Fibroblast of the conjunctiva (primary cell): ENCODE measurements at places on chromosomes 12 and 14.
A peak's percentile ranks its signal among the peaks of the same experiment; 100 is the strongest.

GRCh38 chr12:132439333-132439904 is 50.5 kb upstream of the FBRSL1 start:
- no peak for DNase-seq

- no peak for DNase-seq
Measured at GRCh38 chr12:34396861-34397590, 374.7 kb downstream of the ALG10 start.

GRCh38 chr12:68882251-68882964 is 50.6 kb downstream of the CPM start:
- DNase-seq, result no peak

DNA sequence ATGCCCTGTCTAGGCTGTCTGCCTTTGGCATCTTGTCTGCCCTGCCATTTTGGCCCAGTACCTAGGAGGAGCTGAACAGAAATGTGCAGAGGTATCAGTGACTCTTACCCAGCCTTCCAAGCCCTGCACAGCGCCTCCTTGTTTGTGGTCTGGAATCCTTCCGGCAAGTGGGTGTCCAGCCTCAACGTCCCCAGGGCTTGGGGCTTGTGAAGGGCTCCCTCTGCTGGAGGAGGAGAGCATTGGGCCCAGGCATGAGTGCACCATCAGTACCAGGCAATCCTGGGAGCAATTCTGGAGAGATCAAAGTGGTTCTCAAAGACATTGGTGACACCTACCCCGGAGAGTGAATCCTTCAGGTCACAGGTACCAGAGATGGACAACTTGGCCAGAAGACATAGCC is 2.4 kb upstream of the TCL1B start:
- DNase-seq, result no peak

DNA sequence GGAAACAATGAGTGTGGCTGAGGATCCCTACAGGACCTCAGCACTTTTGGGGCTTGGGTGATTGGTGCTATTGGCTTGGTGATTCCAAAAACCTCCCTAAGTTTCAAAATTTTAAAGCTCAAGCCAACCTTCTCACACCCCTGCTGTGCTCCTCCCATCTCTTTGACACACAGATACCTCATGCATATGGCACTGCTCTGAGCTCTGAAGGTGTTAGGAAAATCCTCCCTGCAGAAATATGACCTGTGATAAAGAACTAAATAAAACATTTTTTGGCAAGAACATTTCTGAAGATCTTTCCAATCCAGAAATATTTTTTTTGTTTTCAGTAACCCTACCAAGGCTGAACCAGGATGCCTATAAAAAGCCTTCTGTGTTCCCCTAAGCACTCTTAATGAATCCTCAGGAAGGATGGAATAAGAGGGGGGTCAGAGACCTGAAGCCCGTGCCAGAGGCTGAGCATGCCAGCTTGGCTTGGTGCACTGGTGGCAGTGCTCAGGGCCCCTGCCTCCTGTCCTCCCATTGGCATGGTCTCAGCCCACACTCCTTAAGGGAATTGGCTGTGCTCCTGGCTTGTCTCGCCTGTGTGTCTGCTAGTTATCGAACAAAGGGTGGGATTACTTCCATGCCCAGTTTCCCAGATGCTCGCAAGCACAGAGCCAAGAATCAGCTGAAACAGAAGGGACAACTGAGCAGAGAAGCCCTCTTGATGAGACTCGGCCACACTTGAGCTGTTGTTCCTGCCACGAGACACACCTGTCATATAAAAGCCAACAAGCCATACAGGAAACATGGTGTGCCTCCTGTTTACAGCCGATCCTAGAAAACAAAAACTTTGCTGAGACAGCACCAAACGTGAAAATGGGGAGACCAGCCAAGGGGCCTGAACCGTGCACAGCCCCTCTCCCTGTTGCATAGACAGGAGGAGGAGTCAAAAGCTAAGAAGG is 132.7 kb upstream of the EEA1 start:
- DNase-seq, result no peak

GRCh38 chr14:53412819-53413675 is 259.9 kb upstream of the DDHD1 start:
- DNase-seq, result no peak

- no peak for DNase-seq
Measured at GRCh38 chr14:29391801-29392200, 535.8 kb downstream of the PRKD1 start.

DNA sequence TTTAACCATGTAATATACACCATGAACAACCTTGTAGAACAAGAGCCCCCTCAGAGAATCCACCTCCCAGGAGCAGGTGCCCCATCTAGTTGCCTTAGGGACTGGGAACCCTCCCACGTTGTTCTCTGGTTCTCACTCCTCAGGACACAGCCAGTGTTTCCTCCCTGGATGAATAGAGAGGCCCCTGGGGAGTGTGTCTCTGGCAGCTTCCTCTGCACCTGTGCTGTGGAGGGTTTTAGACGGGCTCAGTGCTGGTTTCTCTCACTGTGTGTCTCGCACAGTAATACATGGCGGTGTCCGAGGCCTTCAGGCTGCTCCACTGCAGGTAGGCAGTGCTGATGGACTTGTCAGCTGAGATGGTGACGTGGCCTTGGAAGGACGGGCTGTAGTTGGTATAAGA is 581.3 kb downstream of the TMEM121 start:
- DNase-seq, result no peak

DNA sequence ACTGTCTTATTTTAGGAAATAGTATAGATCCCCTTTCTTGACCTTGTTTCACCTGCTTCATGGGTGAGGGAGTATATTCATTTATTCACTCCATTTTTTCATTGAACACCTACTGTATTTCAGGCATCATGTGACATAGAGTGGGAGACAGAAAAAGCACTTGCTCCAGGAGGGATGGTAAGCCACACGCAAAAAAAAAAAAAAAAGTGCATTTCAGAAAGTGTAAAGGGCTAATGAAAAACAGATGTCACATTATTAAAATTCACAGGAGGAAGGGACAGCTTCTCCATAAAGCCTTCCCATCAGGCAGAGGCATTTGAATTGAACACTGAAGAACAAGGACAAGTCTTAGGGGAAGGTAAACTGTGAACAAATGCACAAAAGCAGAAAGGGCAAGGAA is 7.5 kb downstream of the SLC8A3 start:
- DNase-seq, result no peak

DNA sequence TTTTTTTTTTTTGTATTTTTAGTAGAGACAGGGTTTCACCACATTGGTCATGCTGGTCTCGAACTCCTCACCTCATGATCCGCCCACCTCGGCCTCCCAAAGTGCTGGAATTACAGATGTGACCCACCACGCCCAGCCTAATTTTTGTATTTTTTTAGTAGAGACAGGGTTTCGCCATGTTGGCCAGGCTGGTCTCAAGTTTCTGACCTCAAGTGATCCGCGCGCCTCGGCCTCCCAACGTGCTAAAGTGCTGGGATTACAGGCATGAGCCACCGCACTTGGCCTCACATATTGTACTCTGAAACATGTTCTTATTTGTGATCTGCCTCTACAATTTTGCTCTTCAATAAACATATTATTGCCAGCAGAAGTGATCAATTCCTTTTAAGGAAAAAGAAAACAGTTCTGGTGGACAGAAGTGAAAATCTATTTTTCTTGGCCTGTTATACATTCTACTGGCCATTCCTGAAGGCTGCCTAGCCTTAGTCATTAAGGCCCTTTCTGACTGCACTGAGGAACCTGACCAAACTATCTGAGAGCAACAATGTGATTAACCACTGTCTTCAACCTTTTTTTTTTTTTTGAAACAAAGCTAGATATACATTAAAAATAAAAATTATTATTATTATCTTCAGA is 36.1 kb downstream of the SNX6 start:
- DNase-seq, result peak; percentile 75

DNA sequence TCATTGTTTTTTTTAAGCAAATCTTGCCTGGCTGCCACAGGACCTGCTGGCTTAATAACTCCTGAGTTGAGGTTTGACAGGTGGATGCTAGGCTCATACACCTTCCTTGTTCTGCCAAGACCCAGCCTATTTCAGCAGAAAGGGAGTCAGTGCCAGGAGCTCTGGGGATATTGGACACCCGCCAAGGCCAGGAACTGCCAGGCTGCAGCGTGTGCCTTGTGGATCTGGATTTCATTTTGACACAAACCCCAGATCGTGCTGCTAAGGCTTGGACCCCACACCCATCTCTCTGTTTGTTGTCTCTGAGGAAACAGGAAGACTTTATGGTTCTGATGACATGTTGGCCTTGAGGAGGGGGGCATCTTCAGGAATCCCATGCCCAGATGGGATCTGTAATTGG is 44.4 kb upstream of the PRIMA1 start:
- no peak for DNase-seq
